ENCODE measurements at places on chromosomes 12 and 14.

DNA sequence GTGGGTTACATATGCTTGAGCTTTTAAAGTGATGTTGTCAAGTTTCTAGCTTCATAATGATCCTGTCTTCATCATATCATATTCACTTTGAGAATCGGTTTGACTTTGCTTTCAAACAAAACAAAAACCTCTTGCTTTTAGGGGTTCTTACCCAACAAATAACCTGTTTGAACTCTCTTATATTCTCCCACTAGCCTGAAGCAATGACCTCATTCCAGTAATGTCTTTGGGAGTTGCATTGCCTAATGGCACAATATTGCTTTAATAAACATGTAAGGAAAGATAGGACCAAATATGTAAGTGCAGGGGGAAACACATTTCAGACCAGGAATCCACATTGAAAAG is 27.7 kb downstream of the WBP11 start:
- no peak for DNase-seq

- DNase-seq: no peak
Measured at GRCh38 chr12:79086541-79087296, 222.1 kb downstream of the SYT1 start.

GRCh38 chr12:25320123-25321006 is 69.6 kb upstream of the KRAS start:
- no peak for DNase-seq

DNA sequence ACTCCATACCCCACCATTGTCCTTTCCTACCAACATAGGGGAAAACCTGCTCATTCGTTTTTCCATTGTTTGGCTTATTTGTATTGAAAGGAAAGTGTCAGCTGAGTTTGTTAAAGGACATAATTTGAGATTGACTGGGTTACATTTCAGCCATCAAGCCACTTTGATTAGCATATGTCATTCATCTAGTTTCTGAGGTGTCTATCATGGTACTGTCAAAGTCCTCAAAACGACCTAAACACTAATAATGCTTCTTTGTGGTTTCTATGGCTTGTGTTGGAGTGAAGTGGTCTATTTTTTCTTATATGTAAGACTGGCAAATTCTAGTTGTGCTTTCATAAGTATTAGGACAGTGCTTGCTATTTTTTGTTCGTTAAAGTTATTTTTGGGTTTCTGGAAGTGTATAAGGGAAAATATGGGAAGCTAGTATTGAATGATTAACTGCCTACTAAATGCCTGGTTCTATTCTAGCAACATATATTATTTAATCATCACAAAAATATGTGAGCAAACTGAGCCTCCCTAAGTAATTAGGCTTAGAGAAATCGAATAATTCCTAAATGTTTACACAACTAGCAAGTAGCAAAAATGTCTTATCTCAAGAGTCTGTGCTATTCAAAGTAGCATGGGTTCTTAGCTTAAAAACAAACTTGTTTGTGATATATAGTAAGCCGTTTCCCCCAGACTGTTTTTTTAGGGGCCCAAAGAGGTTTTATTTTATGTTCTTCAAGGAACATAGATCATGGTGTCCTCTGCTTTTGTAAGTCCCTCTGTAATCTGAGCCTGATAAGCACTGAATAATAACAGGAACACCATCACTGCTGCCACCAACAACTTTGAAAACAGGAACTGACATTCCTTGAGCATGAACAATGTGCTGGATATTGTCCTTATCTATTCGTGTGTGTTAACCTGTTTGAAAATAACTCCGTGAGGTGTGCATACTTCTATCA is 67.1 kb downstream of the DERA start:
- DNase-seq: no peak

DNA sequence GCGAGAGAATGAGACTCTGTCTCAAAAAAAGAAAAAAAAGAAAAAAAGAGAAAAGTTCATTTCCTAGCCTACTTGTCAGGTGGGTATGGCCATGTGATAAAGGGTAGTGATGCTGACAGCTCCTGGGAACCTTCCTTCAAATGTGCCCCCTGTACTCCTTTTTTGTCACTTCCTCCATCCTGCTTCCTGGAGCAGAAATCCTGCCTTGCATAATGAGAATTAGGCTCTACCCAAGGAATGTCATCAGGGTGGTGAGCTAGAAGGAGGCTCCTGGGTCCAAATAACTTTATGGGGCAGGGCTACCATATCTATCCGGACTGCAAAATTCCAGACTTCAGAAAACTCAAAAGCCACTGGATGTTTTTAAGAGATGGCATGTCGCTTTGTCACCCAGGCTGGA is 27.8 kb upstream of the FBXO34 start:
- DNase-seq: no peak

GRCh38 chr14:99684410-99684934 is 374 bp downstream of the CYP46A1 start:
- no peak for DNase-seq

- DNase-seq: no peak
Measured at GRCh38 chr12:69064734-69065443, 131.9 kb upstream of the CPM start.

- DNase-seq: no peak
Measured at GRCh38 chr14:63276492-63277342, 42.0 kb downstream of the GPHB5 start.

GRCh38 chr12:66288121-66288520 is 14.2 kb upstream of the HELB start:
- peak; percentile 53 for DNase-seq

- no peak for DNase-seq
Measured at GRCh38 chr12:123021688-123022604, 41.5 kb downstream of the ARL6IP4 start.

- no peak for DNase-seq
Measured at GRCh38 chr12:65432114-65432513, 153.6 kb downstream of the MSRB3 start.

GRCh38 chr12:88200029-88200428 is 57.9 kb downstream of the TMTC3 start:
- no peak for DNase-seq

DNA sequence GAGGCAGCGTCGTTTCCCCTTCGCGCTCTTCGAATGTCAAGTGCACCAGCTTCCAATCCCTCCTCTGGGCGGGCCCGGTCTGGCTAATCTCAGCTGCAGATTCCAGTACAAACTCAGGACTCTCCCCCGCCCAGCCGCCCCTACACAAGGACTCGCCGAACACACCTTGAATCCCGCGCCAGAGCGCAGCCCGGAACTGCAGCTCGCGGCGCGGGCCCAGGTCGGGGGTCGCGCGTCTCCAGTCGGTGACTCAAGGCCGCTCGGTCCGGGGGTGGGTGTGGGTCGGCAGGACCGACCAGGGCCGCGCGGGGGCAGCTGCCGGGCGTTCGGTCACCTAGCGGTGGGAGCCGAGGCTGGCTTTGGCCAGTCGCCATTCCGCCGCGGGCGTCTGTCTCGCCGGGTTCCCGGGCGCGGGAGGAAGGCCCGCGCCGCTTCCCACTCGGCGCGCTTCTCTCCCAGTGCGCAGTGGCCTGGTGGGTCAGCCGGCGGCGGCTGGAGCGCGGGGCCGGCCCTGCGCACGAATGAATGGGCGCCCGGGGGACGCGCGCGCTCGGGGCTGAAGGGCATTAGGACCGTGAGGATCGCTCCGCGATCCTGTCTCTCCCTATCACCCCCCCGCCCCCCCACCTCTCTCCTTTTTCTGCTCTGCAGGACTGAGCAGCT is at the start of gene GALNT16:
Gene GALNT16 (plus strand): TSS at position 632 of the 663 bp plus-strand sequence. CDS start 133 bp downstream, outside the sequence.
- DNase-seq: no peak

DNA sequence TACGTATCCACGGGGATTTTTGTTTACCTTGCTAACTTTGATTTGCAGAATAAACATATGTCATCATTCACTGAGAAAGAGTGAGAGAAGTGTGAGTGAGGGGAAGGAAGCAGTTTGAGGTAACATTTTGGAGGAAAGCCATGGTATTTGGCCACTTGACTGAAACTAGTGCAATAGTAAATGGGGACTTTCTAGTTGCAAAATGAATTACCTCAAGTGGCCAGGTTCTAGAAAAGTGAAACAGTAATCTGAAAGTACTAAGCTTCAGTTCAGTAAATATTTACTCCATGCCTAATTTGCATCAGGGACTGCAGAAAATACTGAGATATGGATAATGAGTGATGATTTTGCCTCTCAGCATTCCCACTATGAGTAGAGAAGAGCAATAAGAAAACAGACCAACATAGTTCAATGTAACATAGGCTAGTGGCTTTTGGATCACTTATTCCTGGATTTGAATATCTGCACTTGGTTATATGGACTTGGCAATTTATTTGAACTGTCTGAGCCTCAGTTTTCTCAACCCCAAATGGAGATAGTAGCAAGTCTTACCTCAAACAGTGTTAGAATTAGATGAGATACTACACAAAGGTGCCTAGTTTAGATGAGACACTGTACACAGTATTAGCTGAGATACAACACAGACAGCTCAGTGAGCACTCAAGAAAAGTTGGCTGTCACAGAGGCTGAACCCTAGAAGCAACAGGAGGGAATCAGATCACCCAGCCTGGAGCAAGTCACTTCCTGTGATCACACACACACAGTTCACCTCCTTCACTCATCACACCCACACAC is 439.1 kb downstream of the NPAS3 start:
- DNase-seq: no peak

GRCh38 chr14:61461808-61462275 is 140.5 kb downstream of the PRKCH start:
- DNase-seq: no peak

DNA sequence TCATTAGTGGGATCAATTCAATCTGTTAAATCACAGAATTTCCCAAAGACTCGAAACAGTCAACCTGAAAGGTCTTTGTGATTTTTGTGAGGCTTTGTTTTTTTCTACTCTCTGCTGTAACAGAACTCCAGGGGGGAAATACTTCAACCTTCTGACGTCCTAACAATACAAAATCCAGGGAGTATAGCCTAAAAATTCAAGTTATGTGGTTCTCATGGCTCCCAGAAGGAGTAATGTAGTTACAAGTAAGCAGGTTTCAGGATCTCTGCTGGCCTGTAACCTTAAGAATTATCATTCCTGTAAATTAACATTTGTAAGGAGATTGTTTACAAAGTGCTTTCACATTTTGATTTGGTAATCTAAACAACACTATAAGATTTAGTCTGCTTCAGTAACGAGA is 39.9 kb downstream of the VEZT start:
- no peak for DNase-seq

GRCh38 chr12:121545480-121545879 is 35.3 kb downstream of the KDM2B start:
- DNase-seq: no peak

DNA sequence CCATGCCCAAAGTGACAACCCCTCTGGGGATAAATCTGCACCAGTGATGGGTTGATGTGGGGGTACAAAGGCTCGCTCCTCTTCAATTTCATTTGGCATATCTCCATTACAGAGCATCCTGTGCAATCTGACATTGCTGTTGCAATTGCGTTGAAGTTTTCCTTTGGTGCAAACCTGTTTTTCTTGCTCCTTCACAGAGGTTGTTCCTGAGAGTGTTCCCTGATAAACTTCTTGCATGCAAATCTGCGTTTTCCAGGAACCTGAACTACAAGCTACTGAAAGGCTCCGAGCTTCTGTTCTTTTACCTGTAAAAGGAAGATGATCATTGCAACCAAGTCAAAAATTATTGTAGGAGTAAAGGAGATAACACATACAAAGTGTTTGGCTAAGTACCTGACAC is 26.1 kb downstream of the SERPINA11 start:
- DNase-seq: no peak

GRCh38 chr12:90253674-90254181 is 545.1 kb upstream of the ATP2B1 start:
- DNase-seq: peak; percentile 13

DNA sequence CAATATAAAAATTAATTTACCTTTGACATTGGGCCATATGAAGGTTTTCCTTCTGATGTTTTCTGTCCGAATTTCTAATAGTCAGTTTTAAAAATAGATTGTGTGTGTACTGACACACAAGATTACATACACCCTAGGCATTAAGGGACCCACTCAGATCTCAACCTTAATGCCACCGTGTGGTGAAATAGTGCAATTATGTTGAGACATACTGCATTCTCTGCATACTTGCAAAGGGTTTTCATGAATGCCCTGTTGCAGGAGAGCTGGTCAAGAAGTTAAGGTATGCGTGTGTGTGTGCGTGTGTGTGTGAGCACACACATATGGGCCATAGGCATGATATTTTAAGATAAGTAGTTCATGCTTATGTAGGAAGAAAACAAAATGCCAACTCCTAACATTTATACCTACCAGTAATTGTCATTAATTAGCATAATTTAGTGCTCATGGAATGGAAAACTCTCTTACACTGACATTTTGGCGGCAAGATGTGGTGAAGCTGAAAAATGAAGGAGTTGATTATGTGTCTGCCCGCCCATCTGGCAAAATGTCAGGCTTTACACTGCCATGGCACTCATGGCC is 58.8 kb downstream of the PIK3C2G start:
- DNase-seq: no peak

- DNase-seq: no peak
Measured at GRCh38 chr14:72123755-72124154, 191.5 kb downstream of the RGS6 start.

- DNase-seq: no peak
Measured at GRCh38 chr12:69350002-69350626, 1.9 kb downstream of the LYZ start.

DNA sequence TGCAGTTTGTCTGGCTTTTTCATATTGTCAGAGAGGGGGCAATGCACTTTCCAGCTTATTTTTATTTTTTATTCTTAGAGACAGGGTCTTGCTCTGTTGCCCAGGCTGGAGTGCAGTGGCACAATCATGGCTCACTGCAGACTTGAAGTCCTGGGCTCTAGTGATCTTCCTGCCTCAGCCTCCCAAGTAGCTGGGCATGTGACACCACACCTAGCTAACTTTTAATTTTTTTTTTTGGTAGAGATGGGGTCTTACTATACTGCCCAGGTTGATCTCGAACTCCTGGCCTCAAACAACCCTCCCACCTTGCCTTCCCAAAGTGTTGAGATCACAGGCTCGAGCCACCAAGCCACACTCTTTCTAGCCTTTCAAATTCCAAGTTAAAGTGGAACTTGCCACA is 3.9 kb upstream of the A2ML1 start:
- no peak for DNase-seq

GRCh38 chr14:24875991-24876878 is 173.7 kb downstream of the STXBP6 start:
- no peak for DNase-seq

- no peak for DNase-seq
Measured at GRCh38 chr12:129331356-129332085, 478.2 kb downstream of the GLT1D1 start.

DNA sequence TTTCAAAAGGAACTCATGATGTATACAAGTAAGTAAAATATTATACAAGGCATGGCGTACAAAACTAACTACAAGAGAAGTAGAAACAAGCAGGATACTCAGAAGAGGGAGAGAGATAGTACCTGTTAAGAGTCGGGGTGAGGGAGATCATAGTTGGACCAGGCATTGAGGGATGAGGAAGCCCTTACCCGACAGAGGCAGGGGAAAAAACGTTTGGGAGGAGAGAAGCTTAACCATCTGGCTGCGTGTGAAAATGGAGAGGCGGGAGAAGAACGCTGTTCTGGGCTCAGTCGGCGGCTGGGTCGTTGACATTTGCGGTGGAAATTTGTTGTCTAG is 575 bp upstream of the FMNL3 start:
- no peak for DNase-seq

DNA sequence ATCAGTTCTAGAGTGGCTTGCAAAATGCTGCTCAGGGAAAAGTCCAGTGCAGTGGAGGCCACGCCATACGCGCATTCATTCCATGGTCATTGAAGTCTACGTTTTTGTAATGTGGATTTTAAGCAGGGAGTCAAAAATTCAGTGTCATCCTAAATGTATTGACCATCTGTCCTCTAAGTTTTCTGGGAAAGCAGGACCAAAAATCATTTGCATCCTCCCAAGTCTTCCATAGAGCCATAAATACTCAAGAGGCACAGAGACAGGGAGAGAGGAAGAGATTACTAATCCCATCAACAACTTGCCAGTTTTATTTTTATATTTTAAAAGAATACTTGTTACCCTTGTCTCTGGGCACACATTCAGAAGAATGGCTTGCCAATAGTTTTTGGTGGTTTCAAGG is 36.9 kb downstream of the RHOJ start:
- DNase-seq: no peak
